ENCODE measurements at places on chromosomes 3 and 15.

DNA sequence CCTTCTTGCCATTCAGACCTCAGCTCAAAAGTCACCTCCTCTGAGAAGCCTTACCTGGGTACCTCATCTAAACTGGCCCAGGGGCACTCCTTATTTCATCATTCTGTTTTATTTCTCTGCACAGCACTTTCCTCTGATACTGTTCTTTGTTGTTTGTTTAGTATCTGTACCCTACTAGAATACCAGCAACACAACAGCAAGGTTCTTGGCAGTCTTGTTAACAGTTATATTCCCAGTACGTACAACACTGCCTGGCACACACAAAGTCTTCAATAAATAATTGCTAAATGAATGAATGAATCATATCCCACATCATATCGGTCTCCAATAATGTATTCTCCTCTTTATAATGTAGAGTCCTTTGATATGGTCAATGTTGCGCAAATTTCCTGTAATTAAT lies 188.1 kb downstream of the FOXP1 start:
- DNase-seq, result no peak

DNA sequence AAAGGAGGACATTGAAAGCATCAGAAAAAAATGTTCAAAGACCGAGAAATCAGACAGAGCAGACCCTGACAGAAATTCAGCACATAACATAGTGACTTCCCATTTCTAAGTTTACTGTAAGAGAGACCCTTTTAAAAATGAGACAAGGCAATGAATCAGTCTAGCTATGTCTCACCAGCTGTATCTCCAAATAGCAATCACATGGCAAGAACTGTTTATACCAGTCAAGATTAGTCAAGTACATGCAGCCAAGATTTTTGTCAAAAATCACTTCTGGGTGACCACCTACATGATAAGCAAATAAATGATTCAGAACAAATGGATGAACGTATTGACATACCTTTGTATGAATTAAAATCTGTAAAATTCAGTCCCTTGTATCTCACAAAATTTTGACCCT lies 138.0 kb downstream of the DTWD1 start:
- DNase-seq, result no peak

GRCh38 chr15:88794001-88794400 lies 9.2 kb upstream of the ACAN start:
- DNase-seq, result no peak

GRCh38 chr3:4985330-4986174 lies 6.3 kb downstream of the BHLHE40 start:
- DNase-seq, result no peak

- DNase-seq, result no peak
Observed at GRCh38 chr3:28835249-28835648, 445.6 kb upstream of the RBMS3 start.

DNA sequence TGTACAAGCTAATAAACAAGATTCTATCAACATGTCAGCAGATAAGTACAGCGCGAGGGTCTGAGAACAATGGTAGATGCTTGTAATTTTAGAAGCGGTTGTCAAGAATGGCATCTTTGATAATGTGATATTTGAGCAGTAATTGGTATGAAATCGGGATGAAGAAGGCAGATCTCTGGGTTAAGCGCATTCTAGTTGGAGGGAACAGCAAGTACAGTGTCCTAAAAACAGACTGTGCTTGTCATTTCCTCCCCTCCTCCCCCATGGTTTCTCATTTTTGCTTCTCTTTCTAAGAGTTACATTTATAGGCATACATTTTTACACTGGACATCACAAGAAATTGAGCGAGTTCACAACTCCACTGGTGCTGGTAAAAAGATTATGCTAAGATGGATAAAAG lies 23.3 kb downstream of the TGFBR2 start:
- DNase-seq, result no peak

DNA sequence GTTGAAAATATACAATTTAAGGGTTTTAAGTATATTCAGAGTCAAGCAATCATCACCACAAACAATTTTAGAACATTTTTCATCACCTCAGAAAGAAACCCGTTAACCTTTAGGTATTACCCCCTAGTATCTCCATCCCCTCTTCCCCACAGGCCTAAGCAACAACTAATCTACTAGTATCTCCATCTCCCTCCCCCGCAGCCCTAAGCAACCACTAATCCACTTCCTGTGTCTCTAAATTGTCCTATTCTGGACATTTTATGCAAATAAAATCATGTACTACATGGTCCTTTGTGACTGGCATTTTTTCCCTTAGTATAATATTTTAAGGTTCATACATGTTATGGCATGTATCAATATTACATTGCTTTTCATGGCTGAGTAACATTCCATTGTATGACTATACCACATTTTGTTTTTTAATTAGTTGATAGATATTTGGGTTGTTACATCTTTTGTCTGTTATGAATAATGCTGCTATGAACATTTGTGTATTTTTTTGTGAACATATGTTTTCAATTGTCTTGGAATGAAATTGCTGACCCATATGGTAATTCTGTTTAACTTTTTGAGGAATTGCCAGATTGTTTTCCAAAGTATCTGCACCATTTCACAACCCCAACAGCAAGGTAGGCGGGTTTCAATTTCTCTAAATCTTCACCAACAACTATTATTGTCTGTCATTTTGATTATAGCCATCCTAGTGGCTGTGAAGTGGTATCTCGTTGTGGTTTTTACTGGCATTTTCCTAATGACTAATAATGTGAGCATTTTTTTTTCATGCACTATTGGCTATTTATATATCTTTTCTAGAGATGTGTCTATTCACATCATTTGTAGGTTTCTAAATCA lies 215.6 kb upstream of the CD96 start:
- DNase-seq, result no peak

- no peak for DNase-seq
Observed at GRCh38 chr3:112555535-112556170, 6.1 kb downstream of the ATG3 start.

DNA sequence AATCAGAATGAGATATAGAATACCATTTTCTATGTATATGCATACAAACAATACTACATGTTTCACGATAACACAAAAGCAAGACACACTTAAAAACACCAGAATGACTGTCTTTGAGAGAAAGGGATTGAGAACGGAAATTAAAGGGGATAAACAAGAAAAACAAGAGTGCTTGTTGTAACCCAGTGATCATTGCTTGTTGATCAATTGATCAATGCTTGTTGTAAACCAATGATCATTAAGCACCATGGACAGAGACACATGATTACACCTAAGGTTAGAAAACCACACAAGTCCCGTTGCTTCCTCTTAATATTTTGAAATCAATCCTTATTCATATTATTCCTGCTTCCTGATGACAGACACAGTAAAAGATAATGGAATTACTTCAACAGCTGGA lies 1.1 kb upstream of the OR4F15 start:
- DNase-seq, result no peak

GRCh38 chr15:39041979-39042495 lies 477.4 kb upstream of the RASGRP1 start:
- no peak for DNase-seq

- DNase-seq, result peak; percentile 63
Observed at GRCh38 chr3:132417695-132418411, 551 bp downstream of the DNAJC13 start.

- no peak for DNase-seq
Observed at GRCh38 chr3:58260261-58260731, 22.7 kb downstream of the ABHD6 start.

DNA sequence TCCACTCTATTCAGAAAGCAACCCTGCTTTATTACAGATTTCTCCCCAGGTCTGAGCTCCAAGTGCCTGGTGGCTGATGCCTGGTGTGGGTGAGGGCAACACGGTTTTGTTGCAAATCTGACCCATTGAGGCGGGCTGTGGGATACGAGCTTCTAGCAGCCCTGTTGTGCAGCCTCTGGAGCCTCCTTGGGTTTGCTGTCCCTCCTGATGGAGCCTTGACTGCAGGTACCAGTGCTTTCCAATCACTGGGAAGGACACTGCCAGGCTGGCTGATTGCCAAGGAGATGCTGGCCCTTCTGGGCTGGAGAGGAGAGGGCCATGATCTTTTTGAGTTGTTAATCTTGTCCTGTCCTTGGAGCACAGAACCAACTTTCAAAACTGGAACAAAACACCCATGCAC lies 151.0 kb upstream of the RGMA start:
- DNase-seq, result no peak

GRCh38 chr3:58307639-58308215 lies 1.4 kb downstream of the HTD2 start:
- no peak for DNase-seq

GRCh38 chr15:76974456-76975036 lies 20.4 kb upstream of the PSTPIP1 start:
- no peak for DNase-seq

- no peak for DNase-seq
Observed at GRCh38 chr3:71056327-71056726, 527.2 kb downstream of the FOXP1 start.

GRCh38 chr3:104612218-104612617 lies 754.5 kb upstream of the ALCAM start:
- no peak for DNase-seq

GRCh38 chr3:39668420-39668819 lies 141.0 kb upstream of the MYRIP start:
- DNase-seq, result no peak

- no peak for DNase-seq
Observed at GRCh38 chr15:31016446-31016915, 25.1 kb upstream of the MTMR10 start.

DNA sequence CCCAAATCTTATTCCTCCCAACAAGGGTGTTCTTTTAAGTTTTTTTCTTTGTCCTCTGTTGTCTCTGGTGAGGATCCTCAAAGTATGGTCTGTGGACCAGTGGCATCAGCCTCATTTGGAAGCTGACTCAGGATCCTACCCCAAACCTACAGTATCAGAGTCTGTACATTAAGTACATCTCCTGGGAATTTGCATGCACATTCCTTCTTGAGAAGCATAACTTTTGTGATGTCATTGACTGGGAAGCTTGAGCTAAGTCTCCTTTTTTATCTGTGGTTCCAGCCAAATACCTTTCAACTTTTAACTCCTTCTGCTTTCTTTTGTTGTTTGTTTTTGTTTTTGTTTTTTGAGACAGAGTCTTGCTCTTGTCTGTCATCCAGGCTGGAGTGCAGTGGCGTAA lies 40.5 kb downstream of the ARMC8 start:
- DNase-seq, result no peak

GRCh38 chr3:173652093-173652492 lies 254.5 kb downstream of the NLGN1 start:
- no peak for DNase-seq

GRCh38 chr3:66179793-66180192 lies 41.0 kb upstream of the SLC25A26 start:
- no peak for DNase-seq

GRCh38 chr3:30112902-30113484 lies 493.4 kb upstream of the TGFBR2 start:
- no peak for DNase-seq

DNA sequence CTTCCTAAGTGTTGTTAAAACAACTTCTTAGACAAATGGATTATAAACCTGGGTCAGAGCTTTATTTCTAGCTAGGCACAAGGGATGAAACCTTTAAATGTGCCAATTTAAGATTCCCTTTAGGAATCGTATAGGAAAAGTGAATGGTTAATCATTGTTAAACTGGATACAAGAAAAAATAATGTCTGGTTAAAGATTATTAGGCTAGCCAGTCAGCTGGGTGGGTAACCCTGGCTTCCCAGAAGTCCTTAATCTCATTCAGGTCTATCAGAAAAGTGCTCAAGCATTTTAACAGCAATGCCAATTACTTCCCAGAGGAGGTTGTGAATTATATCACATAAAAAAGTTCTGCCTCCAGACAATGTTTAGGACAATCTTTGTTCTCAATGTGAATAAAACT lies 37.6 kb downstream of the NANOGP8 start:
- DNase-seq, result no peak

DNA sequence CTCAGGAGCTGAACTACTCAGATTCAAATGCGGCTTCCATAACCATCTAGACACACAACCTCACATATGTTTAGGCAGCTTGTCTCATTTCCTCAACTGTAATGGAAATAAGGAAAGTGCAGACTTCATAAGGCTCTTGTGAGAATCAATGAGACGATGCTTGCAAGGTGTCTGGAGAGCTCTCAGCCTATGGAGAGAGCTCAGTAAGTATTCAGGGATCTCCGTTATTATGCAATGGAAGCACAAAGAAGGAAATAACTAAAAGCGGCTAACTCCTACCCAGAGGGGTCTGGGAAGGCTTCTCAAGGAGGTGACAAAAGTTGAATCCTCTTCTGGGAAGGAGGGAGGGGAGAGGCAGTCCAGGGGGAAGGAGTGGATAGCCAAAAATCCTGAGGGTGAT lies 50.1 kb upstream of the LIPC start:
- DNase-seq, result no peak

DNA sequence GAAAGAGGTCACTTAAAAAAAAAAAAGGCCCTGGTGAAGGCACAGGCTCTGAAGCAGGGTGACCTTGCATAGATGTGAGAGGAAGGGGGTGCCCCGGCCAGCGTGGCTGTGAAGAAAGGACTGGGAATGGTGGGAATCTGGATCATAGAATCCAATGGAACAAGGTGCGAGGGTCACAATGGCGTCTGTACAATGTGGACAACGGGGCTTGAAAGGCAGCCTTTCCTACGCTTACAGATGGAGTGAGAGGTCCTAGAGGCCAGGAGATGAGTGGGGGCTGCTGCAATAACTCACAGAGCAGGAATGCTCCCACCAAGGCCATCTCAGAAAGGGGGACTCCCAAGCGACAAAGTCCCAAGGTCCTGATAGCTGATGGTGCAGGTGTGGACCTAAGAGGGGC lies 162.2 kb downstream of the ATP10A start:
- no peak for DNase-seq

DNA sequence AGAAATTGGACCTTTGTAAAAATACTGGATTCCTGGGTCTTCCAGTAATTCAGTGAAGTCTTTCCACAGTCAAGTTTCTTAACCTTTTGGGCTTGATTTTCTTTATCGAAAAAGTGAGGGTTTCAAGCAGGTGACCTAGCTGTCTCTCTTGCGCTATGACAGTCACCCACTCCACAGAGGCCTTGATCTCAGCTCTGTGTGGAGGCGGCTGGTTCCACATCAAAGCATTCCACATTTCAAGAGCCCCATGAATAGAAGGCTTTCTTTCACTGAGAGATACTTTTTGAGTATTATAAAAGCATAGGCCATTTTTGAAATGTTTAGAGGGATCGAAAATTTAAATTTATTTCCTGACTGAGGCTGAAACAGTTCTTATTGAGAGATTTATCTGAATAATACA lies 43.9 kb downstream of the GABRA5 start:
- DNase-seq, result no peak

- DNase-seq, result no peak
Observed at GRCh38 chr3:10457560-10457959, 47.8 kb downstream of the ATP2B2 start.

DNA sequence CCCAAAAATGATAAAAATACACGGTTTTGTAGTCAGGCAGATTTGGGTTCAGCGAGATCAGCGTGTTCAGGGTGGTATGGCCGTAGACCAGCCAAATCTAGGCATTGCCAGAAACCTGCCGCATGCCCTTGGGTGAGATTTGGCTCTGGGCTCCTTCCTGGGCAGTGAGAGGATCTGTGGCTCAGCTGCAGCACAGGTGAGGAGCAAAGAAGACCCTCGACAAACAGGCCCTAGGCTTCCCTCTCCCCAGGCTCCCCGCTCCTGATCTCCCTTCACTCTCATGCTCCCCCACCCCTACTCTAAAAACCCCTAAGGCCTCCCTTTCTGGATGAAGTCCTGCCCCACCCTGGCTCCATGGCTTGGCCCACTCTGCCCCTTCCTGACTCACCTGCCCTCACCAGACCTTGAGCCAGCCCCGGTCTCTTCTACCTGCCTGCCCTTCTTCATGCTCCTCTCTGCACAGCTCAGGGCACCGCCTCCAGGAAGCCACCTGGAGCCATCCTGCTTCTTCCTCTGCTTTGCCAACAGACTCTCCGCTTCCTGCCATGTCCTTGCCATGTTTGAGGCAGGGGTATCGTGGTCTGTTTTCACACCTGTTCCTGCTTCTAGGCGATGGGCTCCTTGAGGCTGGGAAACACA lies 88.1 kb downstream of the CORO2B start:
- peak; percentile 24 for DNase-seq

Data from mesothelial cell of epicardium (in vitro differentiated cells).